Astrocyte (in vitro differentiated cells and primary cell): ENCODE measurements at places on chromosomes 5 and 9. TPM values are rescaled to one million over a fixed set of nuclear protein-coding genes. Genes with fewer than 3 reads are reported as not detected.

FCN2 gene
- total RNA-seq: not detected in 2 replicates

GRCh38 chr5:32259033-32259432 is 53.7 kb downstream of the MTMR12 start:
- no peaks in the 10 kb centered on the region for H3K27me3 ChIP-seq
- no peak overlapping the region for H3K4me3 ChIP-seq
- H3K36me3 ChIP-seq: peaks cover 23% of the 10 kb centered on the region
- no peak overlapping the region for H3K27ac ChIP-seq
- H3K4me1 ChIP-seq: no peaks in the 10 kb centered on the region

DNA sequence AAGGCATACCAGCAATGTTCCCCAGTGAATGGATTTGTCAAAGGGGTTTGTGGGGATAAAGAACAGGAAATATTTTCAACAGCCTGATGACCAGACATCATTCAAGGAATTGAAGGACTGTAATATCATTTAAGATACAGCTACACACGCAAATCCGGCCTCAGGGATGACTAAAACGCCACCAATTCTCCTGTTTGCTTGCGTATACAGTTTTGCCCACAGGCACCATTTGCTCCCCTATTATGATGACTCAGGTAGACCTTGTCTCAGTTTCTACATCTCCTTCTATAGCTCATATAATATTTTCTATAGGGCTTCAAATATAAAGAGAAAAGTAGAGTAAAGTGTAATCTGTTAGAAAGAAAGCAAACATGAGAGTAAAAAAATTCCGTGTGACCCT is 29.7 kb upstream of the ITGA1 start:
- no peaks in the 10 kb centered on the region for H3K4me1 ChIP-seq
- H3K36me3 ChIP-seq: no peaks in the 10 kb centered on the region
- no peak overlapping the region for H3K27ac ChIP-seq
- H3K27me3 ChIP-seq: no peaks in the 10 kb centered on the region
- DNase-seq: no peak

DNA sequence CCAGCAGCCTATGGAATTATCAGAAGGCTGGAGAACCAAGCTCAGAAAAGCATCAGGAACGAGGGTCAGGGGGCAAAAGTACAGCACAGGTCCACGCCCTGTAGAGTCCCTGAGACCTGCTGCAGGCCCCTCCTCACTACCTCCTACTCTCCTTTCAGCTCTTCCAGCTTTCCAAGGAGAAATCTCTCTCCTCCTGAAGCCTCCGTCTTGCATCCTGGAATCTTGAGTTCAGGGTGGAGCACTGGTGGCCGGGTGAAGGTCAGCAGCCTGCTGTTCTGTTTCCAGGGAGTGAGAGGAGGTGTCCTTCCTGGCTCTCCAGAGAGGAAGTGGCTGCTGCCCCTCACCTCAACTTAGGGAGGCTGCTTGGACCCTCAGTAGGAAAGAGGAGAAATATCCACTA is 342.3 kb downstream of the ZSWIM6 start:
- DNase-seq: no peak
- H3K27ac ChIP-seq: no peak overlapping the region
- peaks cover 2% of the 10 kb centered on the region for H3K27me3 ChIP-seq
- peaks cover 4% of the 10 kb centered on the region for H3K4me1 ChIP-seq
- H3K4me3 ChIP-seq: no peak overlapping the region
- no peaks in the 10 kb centered on the region for H3K36me3 ChIP-seq
